ENCODE measurements at places on chromosomes 2 and 18. TPM values are rescaled to one million over a fixed set of nuclear protein-coding genes. Genes with fewer than 3 reads are reported as not detected.

The KLHL30 gene
- not detected for total RNA-seq

The NFATC1 gene
- total RNA-seq: 25.7 TPM

The TWIST2 gene
- total RNA-seq: not detected

The CCDC150 gene
- 18.6 TPM for total RNA-seq

The PHOSPHO2 gene
- total RNA-seq: 5.9 TPM

The VIT gene
- not detected for total RNA-seq

The EDAR gene
- not detected for total RNA-seq
